ENCODE measurements at places on chromosomes 16 and 17.

GRCh38 chr16:66950971-66951790 lies 9.9 kb upstream of the CES3 start:
- DNase-seq = no peak

GRCh38 chr17:40614431-40615067 lies 33.1 kb downstream of the SMARCE1 start:
- no peak for DNase-seq

GRCh38 chr16:74896389-74897370 lies 88.2 kb downstream of the WDR59 start:
- no peak for DNase-seq

DNA sequence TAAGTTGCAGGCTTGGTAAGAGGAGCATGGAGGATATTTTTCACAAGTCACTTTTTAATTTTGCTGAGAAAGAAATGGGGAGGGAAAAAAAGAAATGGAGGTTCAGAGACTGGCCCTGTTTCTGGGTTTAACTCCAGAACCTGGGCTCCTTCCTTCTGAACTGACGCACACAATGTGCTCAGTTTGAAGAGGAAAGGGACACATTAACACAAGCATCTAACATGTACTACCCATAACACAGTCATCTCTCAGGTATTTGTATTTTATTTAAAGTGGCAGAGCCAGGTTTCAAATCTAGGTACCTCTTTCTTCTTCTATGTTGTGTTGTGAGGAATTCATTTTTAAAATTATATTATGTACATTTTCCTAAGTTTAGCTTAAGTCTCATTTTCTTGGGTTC lies 5.3 kb upstream of the TMEM100 start:
- DNase-seq = no peak

GRCh38 chr16:89049484-89050118 lies 44.1 kb upstream of the ACSF3 start:
- DNase-seq = peak; percentile 21

- peak; percentile 61 for DNase-seq
Measured at GRCh38 chr17:8225813-8226535, 15.6 kb upstream of the AURKB start.

DNA sequence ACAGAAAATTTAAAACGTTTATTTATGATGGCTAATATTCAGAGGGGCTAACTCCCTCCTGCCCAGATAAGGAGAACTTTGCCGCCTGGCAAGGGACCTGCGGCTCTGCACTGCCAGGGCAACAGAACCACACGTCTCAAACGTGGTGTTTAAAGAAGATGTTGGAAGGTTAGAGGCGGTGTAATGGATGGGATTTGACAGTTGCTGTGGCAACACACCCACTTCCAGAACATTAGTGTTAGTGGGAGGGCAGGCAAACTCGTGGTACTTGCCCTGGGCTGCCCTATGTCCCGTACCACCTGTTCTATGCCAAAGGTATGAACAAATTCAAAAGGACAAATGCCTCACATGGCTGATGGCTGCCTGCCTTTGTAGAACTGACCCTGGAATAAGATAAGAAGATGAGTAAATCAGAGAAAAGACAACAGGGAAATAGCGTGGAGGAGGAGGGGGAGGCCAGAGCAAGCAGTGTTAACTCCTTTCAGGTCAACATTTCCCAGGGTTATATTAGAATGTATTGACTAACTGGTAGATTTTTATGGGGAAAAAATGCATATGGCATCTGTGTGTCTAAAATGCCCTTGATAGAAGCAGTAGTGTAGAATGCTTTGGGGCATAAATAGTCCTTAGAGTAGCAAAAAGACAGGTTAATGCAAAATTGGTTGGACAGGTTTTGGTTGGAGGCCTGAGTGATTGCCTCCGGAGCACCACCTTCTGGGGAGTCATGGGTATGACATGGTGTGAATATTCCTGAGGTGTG lies 30.8 kb downstream of the HLF start:
- peak; percentile 56 for DNase-seq

DNA sequence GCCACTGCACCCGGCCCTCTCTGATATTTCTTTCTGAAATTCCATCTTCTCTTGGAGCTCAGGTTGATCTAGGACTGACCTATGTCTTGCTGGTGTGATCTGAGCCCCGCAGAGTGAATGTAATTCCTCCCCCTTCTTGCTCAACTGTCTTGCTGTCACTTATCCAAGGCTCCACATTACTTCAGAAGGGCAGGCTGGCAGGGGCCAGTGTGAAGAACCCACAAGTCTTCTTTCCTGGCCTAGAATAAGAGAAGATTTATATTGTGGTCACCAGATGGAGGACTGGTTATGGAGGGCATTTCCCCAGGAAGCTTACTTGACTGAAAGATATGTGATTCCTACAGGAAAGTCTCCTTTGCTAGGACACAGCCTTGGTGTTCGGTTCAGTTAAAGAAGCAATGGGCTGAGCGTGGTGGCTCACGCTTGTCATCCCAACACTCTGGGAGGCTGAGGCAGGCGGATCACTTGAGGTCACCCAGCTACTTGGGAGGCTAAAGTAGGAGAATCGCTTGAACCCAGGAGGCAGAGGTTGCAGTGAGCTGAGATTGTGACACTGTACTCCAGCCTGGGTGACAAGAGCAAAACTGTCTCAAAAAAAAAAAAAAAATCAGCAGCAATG lies 13.4 kb downstream of the ITGAL start:
- DNase-seq = no peak

DNA sequence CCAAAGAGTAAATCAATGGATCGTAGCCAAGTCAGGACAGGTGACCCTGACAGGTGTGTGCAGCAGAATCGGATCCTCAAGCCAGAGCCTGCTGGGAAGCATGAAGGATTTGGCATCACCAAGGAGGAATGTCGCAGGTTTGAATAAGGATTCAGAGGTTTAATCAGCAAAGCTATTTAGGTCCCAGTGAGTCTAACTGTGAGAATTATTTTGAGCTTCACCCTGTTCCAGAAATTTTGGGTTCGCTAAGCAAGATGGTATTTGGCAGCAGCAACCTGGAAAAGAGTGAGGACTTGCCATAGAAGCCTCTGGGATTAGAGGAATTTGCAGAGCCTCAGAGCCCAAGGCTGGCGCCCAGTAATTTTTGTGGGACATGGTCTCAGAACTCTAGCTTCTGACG lies 173.0 kb downstream of the CCDC182 start:
- no peak for DNase-seq

- DNase-seq = no peak
Measured at GRCh38 chr17:32944248-32945020, 16.5 kb downstream of the TMEM98 start.

DNA sequence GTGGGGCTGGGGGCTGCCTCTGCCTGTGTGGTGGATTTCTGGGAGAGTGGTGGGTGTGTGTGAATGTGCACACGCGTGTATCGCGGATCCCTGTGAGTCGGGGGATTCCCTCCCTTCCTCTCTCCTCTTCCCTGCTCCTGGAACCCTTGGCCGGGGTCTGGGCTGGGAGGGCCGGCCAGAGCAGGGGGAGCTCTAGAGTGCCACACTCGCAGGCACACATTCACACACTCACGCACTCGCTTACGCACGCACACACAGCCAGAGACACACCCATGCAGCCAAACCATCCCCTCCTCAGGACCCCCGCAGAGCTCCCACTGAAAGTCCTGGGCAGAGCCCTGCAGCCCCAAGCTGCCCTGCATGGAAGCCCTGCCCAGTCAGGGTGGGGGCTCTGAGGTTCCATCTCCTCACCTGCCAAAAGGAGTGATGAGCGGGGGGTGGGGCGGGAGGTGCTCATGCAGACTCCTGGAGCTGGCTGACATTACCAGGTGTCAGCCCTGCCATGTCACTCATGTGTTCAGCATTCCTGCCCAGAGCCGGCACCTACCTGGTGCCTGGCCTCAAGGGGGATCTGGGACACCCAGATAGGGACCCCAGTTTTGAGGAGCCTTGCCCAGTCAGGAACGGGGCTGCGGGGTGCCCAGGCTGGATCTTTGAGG lies 1.9 kb downstream of the NECAB2 start:
- DNase-seq = no peak

- DNase-seq = no peak
Measured at GRCh38 chr17:49616086-49616485, 40.4 kb downstream of the NXPH3 start.

DNA sequence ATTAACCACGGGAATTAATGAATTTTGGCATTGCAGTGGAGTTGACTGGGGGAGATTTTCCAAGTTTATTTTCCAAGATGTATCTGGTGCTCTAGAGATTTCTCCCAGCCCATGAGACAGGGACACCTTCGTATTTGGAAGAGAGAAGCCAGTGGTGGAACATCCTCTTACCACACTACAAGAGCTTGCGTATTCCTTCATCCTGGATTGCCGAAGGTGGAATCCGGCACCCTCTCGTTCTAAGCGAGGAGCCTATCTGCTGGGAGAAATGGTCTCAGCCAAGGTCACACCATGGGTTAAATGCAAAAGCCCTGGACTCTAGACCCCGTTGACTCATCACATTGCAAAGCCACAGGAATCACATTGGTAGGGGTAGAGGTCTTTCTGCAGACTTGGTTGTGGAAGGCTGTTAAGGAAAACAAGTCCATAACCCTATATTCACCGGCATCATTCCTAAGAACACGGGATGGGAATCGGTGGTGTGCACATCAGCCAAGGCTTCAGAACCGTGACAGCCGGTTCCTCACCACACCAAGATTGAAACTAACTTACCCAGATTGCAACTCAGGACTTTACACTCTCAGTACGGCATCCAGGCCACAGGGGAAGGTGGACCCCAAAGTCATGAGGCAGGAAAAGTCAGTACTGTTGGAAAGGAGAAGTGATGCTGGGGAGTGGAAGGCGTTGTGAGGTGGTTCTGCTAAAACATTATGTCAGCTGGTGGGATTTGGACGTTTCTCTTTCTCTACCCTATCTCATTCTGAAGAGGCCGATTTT lies 259.8 kb downstream of the CPPED1 start:
- no peak for DNase-seq

DNA sequence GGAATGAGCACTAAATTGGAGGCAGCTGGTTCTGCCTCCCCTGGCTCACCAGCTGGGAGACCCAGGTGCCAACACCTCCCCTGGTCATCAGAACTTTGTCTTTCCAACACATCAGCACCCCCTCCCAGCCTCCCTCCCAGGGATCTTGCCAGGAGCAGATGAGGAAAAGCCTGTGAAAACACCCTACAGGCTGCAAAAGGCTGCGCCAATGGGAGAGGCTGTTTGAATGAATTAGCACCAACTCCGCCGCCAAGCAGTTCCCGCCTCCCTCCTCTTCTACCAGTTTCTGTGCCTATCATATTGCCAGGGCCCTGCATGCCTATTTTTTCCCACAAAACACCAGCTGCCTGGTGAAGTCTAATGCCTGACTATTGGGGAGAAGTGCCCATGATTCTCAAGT lies 137.0 kb downstream of the AIPL1 start:
- DNase-seq = peak; percentile 33

GRCh38 chr16:48517493-48517892 lies 92.5 kb downstream of the N4BP1 start:
- DNase-seq = no peak

- DNase-seq = no peak
Measured at GRCh38 chr17:10072556-10073425, 125.6 kb downstream of the GAS7 start.

DNA sequence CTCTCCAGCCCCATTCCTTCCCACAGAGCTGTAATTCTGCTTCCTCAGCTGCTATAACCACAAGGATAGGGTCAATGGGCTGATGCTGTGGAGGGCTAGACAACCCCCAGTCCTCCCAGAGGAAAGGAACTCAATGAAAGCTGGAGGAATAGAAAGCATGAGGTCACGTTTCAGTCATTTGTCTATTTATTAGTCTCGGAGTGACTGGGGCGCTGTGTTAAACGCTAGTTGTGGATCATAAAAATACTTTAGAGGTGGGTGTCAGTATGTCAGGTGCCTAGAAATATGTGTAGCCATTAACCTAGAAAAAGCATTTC lies 787 bp upstream of the CCL3L1 start:
- no peak for DNase-seq

GRCh38 chr16:13021996-13022395 lies 120.6 kb downstream of the SHISA9 start:
- peak; percentile 82 for DNase-seq

DNA sequence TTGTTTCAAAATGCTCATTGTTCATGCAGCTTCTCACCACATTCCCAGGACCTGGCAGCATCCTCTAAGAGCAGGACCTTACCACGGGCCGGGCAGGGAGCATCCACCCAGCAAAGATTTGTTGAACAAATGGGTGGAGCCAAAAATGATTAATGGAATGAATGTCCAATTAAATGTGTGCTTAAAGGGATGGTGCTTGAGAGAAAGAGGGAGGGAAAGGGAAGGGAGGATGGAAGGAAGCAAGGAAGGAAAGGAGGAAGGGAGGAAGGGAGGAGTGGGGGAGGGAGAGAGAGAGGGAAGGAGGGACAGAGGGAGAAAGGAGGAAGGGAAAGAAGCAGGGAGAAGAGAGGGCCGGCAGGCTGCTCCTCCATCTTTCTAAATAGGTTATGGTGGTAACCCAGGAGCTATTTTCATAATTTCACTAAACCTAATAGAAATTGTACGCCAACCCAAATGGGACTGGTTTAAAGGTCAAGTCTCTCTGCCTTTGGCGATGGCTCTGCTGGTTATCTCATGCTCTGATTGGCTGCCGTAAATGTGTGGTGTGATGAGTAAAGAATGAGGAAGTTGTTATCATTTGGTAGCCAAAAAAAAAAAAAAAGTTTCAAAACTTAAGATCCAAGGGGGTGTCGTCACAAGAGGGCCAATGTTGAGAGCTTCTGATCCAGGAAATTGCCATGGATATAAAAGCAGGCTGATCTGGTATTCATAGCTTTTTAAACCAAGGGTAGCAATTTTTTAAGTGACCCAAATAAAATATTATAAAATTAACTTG lies 126.7 kb upstream of the FOXF1 start:
- DNase-seq = no peak

GRCh38 chr16:58543685-58544084 lies 28.4 kb downstream of the SETD6 start:
- no peak for DNase-seq

- DNase-seq = no peak
Measured at GRCh38 chr17:4679658-4680057, 24.3 kb downstream of the PELP1 start.

DNA sequence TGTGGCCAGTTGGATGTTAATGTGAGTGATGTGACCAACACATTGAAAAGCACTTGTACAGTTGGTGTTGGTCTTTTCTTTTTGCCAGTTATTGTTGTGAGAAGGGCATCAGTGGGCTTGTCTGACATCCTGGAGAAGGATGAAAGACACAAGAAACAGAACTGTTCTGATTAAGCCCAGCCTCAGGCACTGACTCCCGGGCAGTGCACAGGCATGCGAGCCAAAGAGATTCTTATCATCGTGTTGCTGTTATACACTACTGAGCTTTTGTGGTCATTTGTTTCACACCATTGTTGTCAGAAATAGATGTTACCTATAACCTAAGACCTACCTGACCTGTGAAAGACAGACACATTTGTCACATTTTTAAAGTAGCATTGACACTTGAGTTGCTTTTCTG lies 236.8 kb upstream of the CA10 start:
- no peak for DNase-seq

DNA sequence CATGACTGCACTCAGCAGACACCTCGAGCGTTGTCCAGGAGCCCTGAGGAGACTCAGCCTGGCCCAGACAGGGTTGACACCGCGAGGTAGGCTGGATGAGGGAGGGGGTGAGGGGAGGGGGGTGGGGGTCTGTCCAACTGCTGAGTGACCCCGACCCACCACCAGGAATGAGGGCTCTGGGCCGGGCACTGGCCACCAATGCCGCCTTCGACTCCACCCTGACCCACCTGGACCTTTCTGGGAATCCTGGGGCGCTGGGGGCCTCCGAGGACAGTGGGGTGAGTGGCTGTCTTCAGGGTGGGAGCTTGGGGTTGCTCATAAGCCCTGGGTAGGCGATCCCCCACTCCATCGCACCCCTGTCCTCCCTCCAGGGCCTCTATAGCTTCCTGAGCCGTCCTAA lies 2.7 kb downstream of the CARMIL2 start:
- DNase-seq = no peak
